ENCODE measurements at places on chromosomes 1 and 21.
A peak's percentile ranks its signal among the peaks of the same experiment; 100 is the strongest.

- DNase-seq: peak; percentile 16
- peaks cover 25% of the 10 kb centered on the region for H3K27me3 ChIP-seq
- H3K4me1 ChIP-seq: peaks cover 19% of the 10 kb centered on the region
- H3K4me3 ChIP-seq: no peak overlapping the region
- no peaks in the 10 kb centered on the region for H3K36me3 ChIP-seq
These were observed 50.3 kb upstream of the COA6 start for GRCh38 chr1:234322979-234323378.

GRCh38 chr1:24928689-24929397, 1.2 kb downstream of the RUNX3 start:
- H3K27ac ChIP-seq: peak overlapping the region; percentile 99
- H3K4me1 ChIP-seq: peaks cover 43% of the 10 kb centered on the region
- H3K4me3 ChIP-seq: peak overlapping the region; percentile 97
- H3K27me3 ChIP-seq: no peaks in the 10 kb centered on the region
- DNase-seq: peak; percentile 69

GRCh38 chr1:7249516-7249915, 464.3 kb downstream of the CAMTA1 start:
- no peaks in the 10 kb centered on the region for H3K4me1 ChIP-seq
- no peak for DNase-seq
- H3K27ac ChIP-seq: no peak overlapping the region

DNA sequence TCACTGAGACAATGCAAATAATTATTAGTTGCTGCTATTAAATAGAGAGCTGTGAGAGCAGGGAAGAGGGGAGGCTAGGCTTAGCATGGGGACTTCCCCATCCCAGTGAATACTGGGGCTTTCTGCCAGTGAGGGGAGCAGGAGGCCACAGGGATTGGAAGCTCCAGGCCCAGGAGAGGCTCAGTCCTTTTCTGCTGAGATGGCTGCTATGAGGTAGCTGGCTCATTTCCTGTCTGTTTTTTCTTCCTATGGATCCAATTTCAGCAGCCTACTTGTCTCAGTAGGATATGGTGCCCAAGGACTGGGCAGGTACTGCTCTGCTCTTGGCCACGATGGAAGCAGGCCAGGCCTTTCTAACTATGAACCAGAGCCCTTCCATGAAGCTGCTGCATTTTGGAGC, 10.0 kb downstream of the STMN1 start:
- peaks cover under 1% of the 10 kb centered on the region for H3K36me3 ChIP-seq
- no peak for DNase-seq
- peaks cover 3% of the 10 kb centered on the region for H3K4me1 ChIP-seq

DNA sequence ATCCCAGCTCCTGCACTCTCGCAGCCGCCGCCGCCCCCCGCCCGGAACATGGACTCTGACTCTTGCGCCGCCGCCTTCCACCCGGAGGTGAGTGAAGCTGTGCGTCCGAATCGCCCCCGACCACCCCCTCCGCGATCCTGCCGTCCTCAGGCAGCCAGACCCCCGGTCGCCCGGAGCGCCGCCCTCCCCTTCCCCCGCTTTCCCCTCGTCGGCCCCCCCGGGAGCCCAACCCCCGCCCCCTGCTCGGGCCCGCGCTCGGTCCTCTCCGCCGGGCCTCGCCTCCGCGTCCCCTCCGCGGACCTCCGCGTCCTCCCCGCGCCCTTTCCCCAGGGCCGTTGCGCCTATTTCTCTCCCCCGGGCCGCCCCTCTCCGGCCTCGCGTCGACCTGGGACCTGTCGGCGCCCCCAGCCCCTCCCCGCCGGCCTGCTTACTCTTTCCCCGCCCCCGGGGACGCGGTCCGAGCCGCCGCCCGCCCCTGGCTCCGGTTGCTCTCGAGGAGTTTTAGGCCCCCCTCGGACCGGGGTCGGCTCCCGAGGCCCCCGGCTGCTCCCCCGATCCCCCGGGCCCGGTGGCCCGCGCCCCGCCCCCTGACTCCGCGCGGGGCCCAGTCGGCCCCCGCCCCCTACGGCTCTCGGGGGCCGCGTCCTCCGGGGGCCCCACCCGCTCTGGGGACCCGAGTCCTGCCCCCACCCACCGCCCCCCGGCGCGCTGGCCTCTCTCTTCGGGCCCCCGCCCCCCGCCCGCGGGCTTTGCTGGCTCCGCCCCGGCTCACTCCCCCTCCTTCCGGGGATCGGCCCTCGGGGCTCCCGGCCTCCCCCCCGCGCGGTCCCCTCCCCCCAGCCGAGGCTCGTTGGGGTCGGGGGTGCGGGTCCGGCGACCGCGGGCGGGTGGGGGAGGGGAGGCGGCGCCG, 743 bp downstream of the PHF13 start:
- peak overlapping the region; percentile 90 for H3K4me3 ChIP-seq
- DNase-seq: peak; percentile 26
- H3K27ac ChIP-seq: no peak overlapping the region
- H3K4me1 ChIP-seq: peaks cover 10% of the 10 kb centered on the region
- no peaks in the 10 kb centered on the region for H3K36me3 ChIP-seq

Data from memory B cell (primary cell).